ENCODE measurements at places on chromosomes 13 and 19.

DNA sequence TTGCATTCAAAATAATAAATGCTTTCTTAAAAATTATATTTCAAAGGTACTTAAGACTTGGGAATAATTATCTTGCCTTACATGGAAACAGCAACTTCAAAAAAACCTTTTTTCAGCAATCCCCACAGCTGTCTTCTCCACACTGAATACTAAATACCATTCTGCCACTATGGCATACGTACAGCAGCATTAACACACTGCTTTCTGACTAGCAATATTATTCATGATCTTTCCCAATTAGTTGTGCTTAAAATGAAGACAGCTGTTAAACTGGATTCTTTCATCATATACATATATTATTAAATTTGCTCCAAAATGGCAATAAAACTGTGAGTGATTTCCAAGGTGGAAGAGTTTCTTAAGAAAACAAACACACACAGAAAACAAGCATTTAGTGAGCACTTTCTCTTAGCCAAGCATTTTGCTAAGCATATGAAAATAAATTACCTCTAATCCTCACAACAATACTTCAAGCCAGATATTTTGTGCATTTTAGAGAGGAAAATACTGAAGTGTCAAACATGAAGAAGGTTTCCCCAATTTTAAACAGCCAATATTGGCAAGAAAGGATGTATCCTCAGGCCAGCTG lies 609.5 kb downstream of the SLITRK1 start:
- ATAC-seq, result no peak

DNA sequence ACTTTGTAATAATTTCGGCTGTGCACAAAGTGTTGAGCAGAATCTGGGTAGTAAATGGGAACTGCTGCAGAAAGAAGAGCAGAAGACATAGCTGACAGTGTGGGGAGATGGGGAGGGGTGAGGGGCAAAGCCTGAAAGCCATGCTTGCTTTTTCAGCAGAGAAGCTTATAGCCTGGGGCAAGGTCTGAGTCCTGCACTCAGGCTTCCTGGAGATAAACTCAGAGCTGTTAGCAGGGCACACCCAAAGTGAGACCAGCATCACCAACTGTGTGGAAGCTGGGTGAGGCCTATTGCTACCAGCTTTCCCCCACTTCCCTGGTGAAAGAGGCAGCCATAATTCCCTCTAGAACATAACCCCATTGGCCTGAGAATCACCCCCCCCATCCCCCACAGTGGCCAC lies 15.6 kb upstream of the LHFPL6 start:
- no peak for ATAC-seq

DNA sequence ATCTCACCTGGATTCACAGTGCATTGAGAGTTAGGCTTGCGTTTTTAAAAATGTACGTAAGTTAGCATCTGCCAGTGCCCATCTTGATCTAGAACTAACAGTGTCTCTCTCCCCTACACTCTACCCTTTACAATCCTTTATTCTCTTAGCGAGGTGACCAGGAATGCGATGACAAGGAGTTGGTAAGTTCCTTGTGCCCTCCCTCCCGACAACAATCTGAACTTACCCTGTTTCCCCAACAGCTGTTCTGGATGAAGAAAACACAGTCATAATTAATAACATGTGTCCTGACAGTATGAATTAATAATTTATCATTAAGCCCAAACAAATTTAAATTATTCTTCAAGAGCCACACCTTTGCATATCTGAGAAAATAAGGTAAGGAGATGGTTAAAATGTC lies 6.3 kb downstream of the TSHZ3 start:
- ATAC-seq, result no peak

DNA sequence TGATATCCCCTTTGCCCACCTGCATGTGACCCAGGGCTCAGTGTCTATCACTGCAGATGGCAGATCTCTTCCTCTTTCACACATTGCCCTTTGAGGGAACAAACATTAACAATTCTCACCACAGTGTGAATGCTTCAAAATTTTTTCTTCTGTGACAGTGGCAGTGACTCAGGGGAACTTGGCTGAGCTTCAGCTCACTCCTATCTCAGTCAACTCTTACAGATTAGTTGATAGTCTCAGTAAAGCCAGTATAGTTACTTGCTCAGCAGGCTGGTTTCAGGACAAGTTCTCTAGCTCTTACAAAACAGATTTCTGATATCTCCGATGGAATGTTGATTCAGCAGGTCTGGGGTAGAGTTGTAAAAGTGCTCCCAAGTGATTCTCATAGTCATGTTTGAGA lies 166.9 kb downstream of the DLEU7 start:
- ATAC-seq, result peak; percentile 77

DNA sequence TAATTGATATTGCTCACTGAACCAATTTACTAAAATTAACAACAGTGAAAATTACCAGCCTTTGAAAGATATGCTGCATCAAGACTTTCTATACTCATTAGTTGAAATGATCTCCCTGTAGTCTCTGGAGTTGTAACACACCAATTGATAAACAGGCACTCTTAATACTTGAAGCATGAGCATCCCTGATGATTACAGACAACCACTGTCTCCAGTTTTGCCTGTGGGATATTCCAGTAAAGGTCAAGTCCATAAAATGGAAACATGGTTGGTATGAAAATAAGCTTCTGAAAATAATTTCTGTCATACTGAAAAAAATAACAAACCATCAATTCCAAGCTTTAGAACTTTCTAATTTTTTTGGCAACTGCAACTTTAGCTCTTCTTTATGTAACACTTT lies 405.8 kb downstream of the SPRY2 start:
- ATAC-seq, result no peak

DNA sequence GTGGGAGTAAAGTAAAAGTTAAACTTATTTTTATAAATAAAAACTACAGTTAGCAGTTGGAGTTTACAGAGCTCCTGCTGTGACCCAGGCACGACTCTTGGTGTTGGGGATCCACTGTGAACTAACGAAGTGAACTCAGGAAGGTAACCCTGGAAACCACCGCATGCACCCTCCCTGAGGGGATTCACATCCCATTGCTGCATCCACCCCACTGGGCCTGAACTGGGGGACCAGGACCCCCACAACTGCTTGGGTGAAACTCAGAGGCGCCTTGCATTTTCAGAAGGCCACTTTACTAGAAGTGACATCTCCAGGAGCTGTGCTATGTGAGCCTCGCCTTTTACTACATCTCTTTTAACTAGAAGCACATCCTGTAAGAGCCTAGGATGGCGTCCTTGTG lies 166.4 kb downstream of the TEX29 start:
- ATAC-seq, result no peak

- ATAC-seq, result no peak
Measured at GRCh38 chr13:30496147-30496546, 30.4 kb upstream of the HMGB1 start.

DNA sequence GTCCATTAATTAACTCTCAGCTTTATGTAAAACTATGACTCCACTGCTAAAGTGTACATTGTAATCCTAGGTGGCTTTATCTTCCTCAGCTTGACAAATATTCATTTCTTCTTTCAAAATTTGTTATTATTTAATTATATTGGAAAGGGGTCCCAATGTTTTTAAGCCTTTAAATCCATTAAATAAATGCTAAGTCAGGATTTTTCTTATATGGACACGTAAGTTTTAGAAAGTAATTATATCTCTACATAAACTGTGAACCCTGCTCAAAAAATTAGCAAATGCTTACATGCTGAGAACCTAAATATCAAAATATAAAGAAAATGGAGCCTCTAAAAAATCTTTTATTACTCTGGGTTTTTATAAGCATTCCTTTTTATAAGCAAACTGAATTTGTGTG lies 78.2 kb upstream of the MIR17HG start:
- no peak for ATAC-seq

DNA sequence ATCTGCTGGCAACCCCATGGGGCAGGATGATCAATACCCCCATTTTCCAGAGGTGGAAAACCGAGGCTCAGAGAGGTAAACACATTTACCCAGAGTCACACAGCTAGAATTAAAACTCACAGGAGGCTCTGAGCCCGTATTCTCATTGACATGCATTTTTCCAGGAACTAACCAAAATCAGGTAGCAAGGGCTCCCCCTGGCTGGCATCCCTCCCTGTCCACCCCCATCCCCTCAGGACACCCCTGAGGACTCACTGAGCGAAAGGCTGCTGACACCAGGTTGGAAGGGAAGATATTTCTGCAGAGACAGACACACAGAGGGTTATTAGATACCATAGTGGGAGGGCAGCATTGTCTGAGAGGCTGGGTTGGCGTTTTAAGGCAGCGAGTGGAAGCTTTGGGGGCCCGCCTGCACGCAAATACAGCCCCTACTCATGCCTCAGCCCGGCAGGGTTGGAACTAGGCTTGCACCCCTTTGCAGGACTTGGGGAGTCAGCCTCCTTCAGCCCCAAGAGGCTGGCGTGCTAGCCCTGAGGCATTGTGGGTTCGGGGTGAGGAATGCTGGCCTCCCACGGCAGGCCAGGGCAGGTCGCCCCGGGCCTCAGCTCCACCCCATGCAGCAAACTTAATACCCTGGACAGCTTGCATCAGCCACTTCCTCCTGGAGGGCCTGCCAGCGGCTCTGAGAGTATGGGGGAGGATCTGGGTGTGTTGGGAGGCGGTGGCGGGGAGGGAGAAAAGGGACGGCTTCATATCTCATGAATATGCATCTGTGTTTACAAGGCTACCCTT lies 3.9 kb downstream of the SLC1A5 start:
- peak; percentile 4 for ATAC-seq

- ATAC-seq, result peak; percentile 89
Measured at GRCh38 chr19:12331211-12331941, 2.1 kb downstream of the ZNF563 start.

DNA sequence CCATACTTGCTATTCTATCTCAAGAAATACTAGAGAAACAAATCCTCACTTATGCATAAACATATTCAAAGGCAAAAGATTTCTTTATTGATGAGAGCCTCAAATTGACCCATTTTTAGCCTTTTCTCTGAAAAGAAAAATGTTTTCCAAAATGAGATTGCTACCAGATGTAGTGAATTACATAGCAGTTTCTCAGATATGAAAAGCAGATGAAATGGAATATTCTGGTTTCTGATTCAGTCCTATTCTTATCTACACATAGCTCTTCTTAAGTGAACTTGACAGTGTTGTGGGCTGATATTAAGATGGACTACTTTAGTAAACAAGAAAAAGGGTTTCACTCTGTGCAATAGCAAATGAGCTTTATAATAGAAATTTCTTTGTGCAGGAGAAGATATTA lies 183.5 kb downstream of the DNAJC15 start:
- no peak for ATAC-seq

DNA sequence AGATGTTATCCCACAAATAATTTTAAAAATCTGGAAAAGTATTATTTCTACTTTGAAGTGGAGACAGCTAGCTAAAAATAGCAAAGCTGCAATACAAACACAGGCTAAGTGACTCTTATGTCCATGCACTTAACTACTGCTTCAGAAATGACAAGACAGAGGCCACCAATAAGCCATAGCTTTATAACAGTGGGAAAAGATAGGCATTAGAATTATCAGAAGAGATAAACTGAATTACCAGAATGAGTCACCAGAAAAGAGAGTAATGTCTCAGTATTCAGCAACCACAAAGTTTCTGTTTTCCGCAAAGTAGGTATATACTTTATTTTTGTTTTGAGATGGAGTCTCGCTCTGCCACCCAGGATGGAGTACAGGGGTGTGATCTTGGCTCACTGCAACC lies 17.1 kb downstream of the CLN5 start:
- ATAC-seq, result no peak

DNA sequence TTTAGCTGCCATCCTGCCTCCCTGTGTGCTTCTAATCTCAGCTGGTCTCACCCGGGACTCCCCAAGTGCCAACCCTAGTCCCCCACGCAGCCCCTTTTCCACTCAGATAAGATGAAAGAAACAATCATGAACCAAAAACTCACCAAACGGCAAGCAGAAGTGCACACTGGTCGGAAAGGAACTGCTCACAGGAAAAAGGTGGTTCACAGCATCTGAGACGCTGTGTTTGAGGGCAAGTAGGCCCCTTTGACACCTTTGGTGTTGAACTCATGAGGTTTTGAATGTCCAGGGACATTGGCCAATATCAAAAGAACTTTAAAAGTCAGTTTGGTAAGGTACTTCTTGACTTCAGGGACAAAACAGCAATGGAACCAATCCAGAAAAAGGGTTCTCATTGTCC lies 20.4 kb upstream of the ACOD1 start:
- ATAC-seq, result no peak

DNA sequence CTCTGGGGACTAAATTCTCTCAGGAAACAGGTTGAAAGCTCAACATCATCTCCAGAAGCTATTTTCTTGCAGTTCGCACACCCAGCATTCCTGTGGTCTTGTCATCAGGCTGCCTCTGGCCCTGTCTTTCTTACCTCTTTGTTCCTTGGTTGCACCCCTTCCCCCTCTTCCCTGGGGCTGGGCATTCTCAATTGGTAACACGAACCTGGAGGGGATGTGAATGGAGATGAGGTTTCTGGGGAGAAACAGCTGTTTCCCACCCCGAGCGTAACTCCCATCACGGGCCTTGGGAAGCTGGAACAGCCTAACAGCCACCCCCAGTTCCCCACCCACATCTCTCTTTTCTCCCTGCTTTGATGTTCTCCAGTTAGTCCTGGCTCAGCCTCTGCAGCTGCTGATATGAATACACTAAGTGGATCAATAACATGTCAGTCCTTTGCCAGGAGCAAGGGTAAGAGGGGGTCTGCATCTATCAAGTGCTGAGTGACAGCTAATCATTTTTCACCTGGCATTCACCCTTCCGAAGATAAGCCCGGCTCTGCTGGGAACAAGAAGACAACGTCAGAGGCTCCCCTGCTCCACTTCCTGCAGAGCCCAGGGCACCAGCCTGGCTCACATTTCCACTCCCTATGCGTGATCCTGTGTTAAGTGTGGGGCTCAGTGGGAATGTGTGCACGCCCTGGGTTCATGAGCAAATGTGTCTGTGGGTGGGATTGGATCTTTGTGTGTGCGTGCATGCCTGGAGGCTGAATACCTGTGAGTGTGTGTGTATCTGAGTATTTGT lies 74.0 kb upstream of the KCTD15 start:
- no peak for ATAC-seq

DNA sequence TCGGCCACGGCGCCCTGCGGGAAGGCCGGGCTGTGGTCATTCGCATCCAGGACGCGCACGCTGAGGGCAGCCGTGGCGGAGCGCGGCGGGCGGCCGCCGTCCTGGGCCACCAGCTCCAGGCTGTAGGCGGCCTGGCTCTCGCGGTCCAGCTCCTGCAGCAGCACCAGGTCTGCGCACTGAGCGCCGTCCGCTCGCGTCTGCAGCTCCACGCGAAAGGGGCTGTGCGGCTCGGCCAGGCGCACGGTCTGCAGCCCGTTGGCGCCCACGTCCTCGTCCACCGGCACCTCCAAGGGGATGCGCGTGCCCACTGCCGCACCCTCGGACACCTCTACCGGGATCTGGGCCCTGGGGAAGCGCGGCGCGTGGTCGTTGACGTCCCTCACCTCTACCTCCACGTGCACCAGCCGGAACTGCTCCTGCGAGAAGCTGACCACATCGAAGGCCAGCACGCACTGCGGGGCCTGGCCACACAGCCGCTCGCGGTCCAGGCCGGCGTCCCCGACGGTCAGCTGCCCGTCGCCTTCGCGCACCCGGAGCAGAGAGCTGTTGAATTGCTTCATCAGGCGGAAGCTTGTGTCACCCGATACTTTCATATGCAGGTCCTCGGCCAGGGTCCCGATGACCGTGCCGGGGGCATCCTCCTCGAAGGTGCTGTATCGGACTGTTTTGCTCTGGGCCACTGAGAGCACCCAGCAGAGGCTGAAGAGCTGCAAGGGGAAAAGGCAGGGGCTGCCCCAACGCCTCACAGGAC lies 583 bp downstream of the PCDH8 start:
- ATAC-seq, result no peak
